ENCODE measurements at places on chromosomes 16 and 17. TPM values are rescaled to one million over a fixed set of nuclear protein-coding genes. Genes with fewer than 3 reads are reported as not detected.

DNA sequence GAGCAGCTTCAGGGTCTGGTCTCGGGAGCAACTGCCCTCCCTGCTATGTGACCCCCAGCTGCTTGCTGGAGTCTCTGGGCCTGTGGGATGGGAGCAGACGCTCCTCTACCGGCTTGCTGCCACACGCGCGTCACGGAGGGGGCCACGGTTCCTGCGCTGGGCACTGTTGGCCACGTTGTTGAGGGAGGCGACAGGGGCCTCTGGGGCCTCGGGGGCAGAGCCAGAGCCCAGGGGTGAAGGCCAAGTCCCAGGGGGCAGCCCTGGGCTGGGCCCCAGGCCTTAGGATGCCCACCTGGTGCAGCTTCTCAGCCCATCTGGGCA is 56.6 kb downstream of the ZFPM1 start:
- no peak for DNase-seq
- no peak overlapping the region for H3K27ac ChIP-seq
- no peaks in the 10 kb centered on the region for H3K36me3 ChIP-seq
- no peaks in the 10 kb centered on the region for H3K27me3 ChIP-seq

- DNase-seq, result peak; percentile 24
- peak overlapping the region; percentile 92 for H3K4me3 ChIP-seq
- no peaks in the 10 kb centered on the region for H3K27me3 ChIP-seq
- peaks cover 32% of the 10 kb centered on the region for H3K4me1 ChIP-seq
Observed at GRCh38 chr16:67661101-67661761, 471 bp downstream of the PARD6A start.

DNA sequence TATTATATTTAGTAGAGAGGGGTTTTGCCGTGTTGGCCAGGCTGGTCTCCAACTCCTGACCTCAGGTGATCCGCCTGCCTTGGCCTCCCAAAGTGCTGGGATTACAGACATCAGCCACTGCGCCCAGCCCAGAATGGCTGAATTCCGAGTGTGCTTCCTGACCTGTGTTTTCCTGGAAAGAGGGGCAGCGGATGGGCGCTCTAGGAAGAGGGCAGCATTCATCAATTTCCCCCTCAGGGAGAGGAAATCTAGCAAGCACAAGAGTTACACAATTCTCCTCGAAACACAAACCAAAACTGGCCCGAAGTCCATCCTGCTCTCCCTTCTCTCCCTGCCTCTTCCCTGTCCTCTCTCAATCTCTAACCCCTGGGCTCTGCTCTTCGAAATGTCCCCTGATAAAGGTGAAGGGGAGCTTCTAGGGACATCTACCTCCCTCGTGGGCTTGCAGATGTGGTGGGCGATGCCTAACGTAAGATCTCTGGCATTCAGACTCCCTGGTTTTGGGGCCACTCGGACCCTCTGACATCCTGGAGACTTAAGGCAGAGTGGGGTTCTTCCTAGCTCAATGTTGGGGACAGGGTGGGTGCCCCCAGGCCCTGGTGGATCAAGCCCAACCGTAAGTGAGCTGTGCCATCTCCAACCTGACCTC is 1.0 kb downstream of the IL27 start:
- peaks cover 15% of the 10 kb centered on the region for H3K4me1 ChIP-seq
- no peak overlapping the region for H3K27ac ChIP-seq
- DNase-seq, result no peak

- H3K36me3 ChIP-seq, result no peaks in the 10 kb centered on the region
- no peak for DNase-seq
- H3K4me1 ChIP-seq, result no peaks in the 10 kb centered on the region
- no peak overlapping the region for H3K27ac ChIP-seq
Observed at GRCh38 chr16:13331918-13332317, 430.5 kb downstream of the SHISA9 start.

DNA sequence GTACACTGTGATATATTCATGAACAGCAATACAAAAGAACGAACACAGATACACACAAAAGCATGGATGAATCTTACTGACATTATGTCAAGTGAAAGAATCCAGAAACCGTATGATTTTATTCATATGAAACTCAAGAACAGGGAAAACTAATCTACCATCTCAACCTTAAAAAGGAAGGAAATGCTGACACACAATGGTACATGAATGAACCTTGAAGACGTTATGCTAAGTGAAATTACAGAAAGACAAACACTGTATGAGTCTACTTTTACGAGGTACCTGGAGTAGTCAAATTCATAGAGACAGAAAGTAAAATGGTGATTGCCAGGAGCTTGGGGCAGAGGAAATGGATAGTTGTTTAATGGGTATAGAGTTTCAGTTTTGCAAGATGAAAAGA is 8.7 kb upstream of the PRKCB start:
- peaks cover 6% of the 10 kb centered on the region for H3K36me3 ChIP-seq
- H3K4me3 ChIP-seq, result peak overlapping the region; percentile 19
- peak overlapping the region; percentile 86 for H3K27ac ChIP-seq
- peaks cover 29% of the 10 kb centered on the region for H3K4me1 ChIP-seq

DNA sequence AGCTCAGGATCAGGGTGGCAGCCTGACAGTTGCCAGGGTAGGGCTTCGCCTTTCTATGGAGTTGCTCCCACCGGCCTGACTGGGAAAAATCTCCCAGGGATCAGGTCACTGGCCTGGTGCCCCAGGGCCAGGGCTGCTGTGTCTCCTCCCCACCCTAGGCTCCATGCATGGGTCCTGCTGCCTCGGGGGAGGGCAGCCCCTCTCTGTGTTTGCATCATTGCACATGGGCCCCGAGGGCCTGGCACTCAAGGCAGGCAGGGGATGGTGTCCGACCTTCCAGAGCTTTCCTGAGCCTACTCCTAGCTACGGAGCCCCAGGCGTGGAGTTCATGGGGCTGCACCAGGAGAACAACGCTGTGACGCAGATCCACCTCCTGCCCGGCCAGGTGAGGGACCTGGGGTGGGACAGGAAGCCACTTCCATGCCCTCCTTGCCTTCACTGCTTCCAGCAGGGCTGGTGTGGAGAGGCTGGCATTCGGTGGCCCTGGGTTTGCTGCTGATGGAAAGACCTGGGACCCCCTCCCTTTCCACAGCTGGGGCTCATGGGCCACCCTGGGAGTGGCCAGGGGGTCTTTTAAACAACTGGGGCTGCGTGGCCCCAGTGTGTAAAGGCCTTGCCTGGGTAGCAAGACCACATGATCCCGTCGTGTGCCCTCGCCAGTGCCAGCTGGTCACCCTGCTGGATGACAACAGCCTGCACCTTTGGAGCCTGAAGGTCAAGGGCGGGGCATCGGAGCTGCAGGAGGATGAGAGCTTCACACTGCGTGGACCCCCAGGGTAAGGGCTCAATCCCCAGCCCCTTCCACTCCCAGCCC is 29.5 kb upstream of the MYO15B start:
- no peaks in the 10 kb centered on the region for H3K4me1 ChIP-seq
- H3K4me3 ChIP-seq, result no peak overlapping the region
- no peak for DNase-seq
- no peak overlapping the region for H3K27ac ChIP-seq

- no peaks in the 10 kb centered on the region for H3K4me1 ChIP-seq
- no peak overlapping the region for H3K27ac ChIP-seq
- no peak overlapping the region for H3K4me3 ChIP-seq
- DNase-seq, result no peak
Observed at GRCh38 chr16:66374176-66374575, 7.7 kb downstream of the CDH5 start.

- no peak overlapping the region for H3K4me3 ChIP-seq
- no peak overlapping the region for H3K27ac ChIP-seq
- H3K4me1 ChIP-seq, result peaks cover 20% of the 10 kb centered on the region
- no peak for DNase-seq
Observed at GRCh38 chr16:80577485-80578280, 36.9 kb downstream of the DYNLRB2 start.

DNA sequence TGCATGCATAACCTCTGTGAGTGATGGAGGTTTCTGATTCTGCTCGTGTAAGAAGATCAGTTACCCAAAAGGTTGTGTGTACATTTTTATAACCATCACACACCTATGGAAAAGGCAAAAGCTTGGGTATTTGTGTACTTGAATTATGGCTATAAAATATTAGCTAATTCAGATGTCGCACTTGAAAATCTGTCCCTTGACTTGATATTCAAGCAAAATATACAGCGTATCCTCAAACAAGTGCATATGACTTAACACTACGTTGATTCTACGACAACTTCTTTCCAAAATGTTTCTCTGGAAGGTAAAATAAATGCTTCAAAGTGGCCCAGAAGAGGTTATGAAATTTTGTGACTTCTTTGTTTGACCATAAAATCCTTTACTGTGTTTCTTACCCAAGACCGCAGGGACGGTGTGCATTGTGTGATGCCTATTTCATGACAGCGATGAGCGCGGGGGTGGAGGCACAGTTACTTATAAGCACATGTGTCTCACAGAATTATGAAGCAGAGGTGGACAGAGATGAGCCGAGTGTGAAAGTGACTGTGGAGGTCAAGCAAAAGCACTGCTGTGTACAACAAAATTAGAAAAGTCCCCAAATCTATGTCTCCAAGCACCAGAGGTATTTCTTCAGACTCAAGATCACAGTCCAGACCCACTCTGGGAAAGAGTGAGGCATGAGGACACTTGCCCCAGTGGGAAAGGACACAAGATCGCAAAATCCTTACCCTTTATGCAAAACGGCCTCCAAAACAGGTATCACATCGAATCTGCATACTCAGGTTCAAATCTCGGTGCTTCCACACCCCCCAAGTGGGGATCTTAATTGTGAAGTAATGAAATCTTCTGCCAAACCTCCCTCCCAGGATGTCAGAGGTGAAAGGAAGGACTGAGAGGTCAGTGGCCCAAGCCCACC is 4.1 kb upstream of the HOXB9 start:
- H3K27me3 ChIP-seq, result peaks cover 96% of the 10 kb centered on the region
- H3K27ac ChIP-seq, result no peak overlapping the region
- H3K4me3 ChIP-seq, result no peak overlapping the region
- peaks cover 15% of the 10 kb centered on the region for H3K4me1 ChIP-seq
- DNase-seq, result no peak
- no peaks in the 10 kb centered on the region for H3K36me3 ChIP-seq

GRCh38 chr17:50426814-50427787 is 1.1 kb downstream of the ACSF2 start:
- no peaks in the 10 kb centered on the region for H3K36me3 ChIP-seq
- peaks cover 17% of the 10 kb centered on the region for H3K4me1 ChIP-seq
- peak overlapping the region; percentile 54 for H3K27ac ChIP-seq
- no peaks in the 10 kb centered on the region for H3K27me3 ChIP-seq

GRCh38 chr16:80079072-80079471 is 461.7 kb upstream of the DYNLRB2 start:
- H3K4me1 ChIP-seq, result no peaks in the 10 kb centered on the region
- no peak overlapping the region for H3K27ac ChIP-seq
- H3K27me3 ChIP-seq, result no peaks in the 10 kb centered on the region
- H3K4me3 ChIP-seq, result no peak overlapping the region

The ARL16 gene
- total RNA-seq, result 19.2 TPM

The SPATA32 gene
- 0.62 TPM for total RNA-seq

The CHST5 gene
- total RNA-seq, result not detected

The RIPOR1 gene
- 14.0 TPM for total RNA-seq

The CSF3 gene
- total RNA-seq, result not detected
